CD4-positive, alpha-beta memory T cell (primary cell): ENCODE measurements at places on chromosomes 3 and 15. TPM values are rescaled to one million over a fixed set of nuclear protein-coding genes. Genes with fewer than 3 reads are reported as not detected.

PLA2G4E gene
- not detected for total RNA-seq

MOBP gene
- total RNA-seq, result not detected

SLC38A3 gene
- total RNA-seq, result not detected

CELSR3 gene
- total RNA-seq, result 3.3 TPM

GPR176 gene
- total RNA-seq, result not detected

FAM174B gene
- 6.6 TPM for total RNA-seq

TMEM40 gene
- not detected for total RNA-seq

FRMD5 gene
- total RNA-seq, result not detected
